ENCODE measurements at places on chromosomes 3 and 15.

GRCh38 chr15:45495588-45495987 lies 27.0 kb downstream of the SLC30A4 start:
- DNase-seq = peak; percentile 10

DNA sequence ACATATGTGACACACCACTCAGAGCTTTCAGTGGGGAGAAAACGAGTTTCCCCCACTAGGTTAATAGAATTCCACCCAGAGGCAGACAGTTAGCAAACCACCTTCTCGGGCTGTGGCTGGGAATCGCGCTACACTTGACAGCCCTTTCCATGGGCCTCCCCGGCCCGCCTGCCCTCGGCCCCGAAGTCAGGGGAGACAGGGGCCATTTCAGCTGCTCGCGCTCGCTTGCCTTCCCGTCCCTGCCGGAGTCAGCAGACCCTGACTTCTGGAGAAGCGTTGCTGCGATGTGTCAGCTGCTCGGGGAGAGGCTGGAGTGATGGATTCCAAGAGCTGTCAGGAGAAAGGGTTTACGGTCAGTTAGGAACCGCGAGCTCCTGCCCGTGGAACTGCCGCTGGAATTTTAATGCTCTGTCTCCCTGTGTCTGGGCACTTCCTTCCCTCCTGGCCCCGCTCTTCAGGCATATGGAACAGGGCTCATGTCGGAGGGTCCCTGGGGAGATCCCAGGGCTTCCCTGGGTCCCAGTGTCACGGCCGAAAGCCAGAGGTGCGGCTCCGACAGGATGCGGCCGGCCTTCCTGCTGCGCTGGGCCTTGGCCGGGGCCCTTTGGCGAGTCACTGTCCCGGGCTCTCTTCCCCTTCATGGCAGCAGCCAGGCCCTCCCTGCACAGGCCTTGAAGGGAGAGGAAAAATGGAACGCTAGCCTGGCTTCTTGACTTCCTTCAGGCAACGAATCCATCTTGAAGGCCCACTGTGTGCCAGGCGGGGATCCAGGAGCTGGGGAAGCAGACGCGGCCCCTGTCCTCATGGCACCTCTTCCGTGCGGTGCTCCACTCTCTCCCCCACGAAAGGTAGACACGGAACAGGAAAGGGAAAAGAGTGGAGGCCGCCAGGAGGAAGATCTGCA lies 38.4 kb upstream of the VPS8 start:
- DNase-seq = no peak

DNA sequence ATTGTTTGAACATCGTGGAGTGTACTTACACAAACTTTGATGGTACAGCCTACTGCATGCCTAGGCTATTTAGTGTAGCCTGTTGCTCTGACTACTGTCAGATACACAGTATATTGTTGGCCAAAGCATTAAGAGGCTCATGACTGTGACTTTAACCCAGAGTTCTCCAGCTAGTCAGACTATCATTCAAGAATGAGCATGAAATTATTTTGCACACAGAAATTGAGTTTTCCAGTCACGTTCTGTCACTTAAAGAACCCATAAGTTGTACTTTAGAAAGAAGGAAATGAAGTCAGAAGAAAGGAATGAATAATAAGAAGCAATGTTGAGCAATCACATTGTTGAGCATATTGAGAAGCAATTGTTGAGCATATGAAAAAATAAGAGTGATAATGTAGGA lies 37.6 kb upstream of the SLC22A13 start:
- DNase-seq = peak; percentile 47

DNA sequence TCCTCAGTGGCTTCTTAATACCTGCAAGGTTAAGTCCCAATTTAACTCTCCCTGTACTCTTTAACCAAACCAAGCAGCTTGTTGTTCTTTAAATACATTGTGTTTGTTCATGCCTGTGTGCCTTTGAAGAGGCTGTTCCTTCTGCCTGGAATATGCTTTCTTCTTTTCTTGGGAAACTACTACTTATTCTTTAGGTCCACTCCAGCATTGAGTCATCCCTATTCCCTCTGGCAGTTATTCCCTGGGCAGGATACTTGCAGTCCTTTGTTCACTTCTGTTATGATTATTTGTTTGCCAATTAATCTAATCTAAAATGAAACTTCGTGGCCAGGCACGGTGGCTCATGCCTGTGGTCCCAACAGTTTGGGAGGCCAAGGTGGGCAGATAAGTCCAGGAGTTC lies 139.3 kb downstream of the ZNF609 start:
- DNase-seq = peak; percentile 56

- DNase-seq = no peak
Observed at GRCh38 chr3:144771381-144771870, 799.8 kb downstream of the DIPK2A start.

DNA sequence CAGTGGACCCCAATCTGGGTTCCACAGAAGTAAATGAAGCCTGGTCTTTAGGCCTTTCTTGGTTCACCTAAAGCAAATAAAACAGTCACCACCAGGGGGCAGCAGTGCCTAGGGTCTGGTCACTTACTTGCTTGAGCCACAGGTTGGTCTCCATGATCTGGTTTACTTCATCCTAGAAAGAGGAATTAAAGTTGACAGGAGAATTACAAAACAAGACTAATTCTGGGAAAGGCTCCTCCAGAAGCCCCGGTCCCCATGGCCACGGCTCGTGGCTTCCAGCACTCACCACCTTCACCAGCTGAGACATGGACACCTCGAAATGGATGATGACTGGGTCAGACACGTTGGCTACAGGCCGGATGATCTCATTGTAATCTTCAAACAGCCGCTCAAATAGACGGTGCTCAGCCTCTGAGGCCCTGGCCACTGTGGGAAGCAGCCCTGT lies 2.3 kb downstream of the CHRNA3 start:
- DNase-seq = peak; percentile 48

DNA sequence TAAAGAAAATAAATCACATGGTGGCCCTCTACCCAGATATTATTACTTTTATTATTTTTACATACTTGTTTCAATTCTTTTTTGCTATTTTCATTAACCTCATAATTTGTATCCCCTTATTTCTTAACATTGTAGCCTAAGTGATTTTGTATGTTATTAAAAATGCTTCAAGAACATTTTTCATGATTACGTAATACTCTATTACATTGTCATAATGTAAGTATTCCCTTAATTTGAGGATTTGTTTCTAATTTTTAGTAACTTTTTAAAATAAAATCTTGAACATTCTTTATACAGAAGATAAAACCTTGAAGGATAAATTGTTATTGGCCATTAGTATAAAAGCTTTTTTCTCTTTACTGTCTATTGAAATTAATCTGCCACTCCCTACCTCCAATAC lies 89.0 kb downstream of the DCUN1D1 start:
- no peak for DNase-seq

GRCh38 chr3:129602730-129603560 lies 3.5 kb downstream of the PLXND1 start:
- DNase-seq = peak; percentile 92
